ENCODE measurements at places on chromosomes 4 and X.

DNA sequence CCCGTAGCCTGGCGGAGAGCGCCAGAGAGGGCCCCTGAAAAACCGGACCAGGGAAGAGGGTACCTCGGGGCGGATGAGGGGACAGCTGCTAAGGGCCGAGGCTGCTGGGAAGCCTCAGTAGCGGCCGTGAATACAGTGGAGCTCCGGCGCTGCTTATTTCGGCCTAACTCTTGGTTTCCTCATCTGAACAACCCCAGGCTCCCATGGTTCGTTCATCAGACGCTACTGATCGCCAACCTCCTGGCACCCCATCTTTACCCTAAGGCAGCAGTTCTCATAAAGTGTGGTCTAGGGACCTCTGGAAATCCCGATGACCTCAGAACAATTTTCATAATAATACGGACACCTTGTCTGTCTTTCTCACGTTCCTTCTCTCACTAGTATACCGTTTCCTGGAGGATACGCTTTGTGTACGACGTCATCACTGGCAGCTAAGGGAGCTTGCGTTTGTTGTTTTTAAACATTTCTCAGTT, 645 bp upstream of the RAB28 start:
- peak; percentile 55 for DNase-seq

DNA sequence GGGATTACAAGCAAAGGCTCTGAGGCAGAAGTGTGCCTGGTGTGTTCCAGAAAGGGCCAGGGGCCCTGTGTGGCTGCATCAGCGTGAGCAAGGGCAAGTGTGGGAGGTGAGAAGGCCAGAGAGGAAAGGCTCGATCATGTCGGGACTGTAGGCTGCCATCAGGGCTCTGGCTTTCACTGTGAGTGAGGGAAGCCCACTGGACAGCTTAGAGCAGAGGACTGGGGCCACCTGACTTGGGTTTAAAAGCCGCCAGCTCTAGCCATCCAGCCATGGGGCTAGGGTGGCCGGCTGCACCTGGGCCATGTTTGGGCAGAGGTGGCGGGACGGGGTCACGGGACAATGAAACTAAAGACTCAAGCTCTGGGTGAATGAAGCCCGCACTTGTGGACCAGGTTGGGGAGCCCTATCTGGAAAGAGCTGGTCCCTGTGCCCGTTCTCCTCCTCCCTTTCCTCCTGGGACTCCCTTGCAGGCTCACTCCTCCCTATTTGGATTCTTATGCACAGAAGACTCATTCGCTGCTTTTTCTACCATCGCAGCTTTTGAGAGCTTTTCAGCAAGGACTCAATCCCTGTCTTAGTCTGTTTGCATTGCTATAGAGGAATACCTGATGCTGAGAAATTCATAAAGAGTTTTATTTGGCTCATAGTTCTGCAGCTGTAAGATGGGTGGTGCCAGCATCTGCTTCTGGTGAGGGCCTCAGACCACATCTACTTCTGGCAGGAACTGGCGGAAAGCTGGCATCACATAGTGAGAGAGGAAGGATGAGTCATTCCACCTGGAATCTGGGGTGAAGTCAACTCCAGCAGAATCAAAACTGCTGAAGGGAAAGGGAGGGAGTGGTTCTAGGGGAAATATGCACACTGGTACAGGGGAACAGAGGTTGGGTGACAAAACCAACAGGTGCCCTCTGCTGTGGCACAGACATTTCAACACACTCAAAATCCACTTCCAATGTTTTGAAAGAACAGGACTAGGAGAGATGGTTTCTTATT, 15.3 kb downstream of the CTAG1B start:
- DNase-seq: peak; percentile 59

DNA sequence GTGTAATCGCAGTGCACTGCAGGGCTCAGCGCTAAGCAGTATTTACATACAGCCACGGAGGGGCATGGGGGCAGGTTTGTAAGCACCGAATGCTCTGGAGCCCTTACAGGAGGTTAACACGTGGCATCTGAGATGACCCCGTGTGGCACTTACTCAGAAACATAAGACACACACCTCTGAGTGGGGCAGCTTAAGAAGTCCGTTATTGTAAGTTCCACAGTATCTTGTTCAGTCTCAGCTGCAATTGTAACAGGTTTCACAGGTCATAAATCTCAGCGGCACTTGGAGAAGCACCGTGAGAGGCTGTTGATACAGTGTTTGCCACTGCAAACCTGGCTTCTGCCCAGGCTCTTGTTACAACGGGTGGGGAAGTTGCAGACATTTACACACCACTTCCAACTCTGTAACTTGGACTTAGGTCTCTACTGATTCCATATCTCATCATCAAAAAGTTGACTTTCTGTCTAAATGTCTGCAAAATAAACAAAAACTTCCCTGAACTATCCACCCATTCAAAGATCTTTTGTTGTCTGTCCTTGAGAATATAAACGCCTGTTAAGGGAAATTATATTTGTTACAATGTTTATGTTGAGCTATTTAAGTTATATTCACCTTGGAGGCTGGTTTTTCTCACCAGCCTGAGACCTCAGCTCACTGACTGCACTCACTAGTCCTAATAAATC, 10.3 kb downstream of the CPLX1 start:
- no peak for DNase-seq

DNA sequence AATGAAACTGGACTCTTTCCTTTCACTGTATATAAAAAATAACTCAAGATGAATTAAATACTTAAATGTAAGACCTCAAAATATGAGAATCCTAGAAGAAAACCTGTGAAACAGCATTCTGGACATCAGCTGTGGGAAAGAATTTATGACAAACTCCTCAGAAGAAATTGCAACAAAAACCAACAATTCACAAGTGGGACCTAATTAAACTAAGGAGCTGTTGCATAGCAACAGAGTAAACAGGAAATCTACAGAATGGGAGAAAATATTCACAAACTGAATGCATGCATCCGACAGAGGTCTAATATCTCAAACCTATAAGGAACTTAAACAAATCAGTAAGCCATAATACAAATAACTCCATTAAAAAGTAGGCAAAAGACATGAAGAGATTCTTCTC, 851.7 kb upstream of the PCDH10 start:
- DNase-seq: no peak

DNA sequence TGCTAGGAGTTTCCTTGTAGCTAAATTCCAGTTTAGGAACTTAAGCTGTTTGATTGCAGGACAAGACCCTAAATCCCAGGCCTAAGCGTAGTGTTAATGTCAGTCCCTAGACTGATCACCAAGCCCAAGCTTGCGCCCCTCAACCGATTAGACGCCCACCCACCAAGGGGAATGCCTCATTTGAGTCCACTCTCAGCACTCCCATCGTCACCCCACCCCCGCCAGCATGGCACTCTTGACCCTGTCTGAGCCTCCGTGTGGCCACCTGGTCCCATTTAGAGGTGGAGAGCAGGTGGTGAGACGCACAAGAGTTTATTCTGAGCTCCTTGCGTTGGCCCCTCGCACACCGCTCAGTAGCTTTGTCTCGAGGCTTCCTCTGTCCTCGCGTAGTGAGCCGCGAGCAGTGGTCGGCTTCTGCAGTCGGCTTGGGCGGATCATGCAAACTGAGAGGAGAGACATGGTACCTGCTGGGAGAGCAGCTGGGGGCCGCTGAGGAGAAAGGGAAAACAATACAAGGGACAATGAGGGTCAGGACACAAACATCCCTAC, 48.5 kb upstream of the ZNF157 start:
- DNase-seq: no peak

DNA sequence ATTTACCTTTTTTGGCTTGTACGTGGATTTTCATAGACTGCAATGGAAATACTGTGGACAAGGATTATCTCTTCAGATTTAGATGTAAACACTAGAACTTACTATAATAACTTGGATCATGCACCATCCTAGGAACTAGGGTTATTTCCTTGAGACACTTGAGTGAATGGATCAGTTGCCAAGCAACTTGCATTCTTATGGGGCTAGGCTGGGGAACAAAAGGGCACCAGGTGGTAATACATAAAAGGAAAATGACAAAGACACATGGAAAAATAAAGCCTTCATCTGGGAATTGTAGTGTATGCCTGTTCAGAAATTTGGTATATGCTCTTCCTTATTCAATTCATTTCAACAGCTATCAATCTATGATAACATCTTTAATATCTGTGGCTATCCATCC, 247.1 kb downstream of the SPRY1 start:
- no peak for DNase-seq

- no peak for DNase-seq
Measured at GRCh38 chr4:140126261-140126660, 27.7 kb downstream of the MAML3 start.

DNA sequence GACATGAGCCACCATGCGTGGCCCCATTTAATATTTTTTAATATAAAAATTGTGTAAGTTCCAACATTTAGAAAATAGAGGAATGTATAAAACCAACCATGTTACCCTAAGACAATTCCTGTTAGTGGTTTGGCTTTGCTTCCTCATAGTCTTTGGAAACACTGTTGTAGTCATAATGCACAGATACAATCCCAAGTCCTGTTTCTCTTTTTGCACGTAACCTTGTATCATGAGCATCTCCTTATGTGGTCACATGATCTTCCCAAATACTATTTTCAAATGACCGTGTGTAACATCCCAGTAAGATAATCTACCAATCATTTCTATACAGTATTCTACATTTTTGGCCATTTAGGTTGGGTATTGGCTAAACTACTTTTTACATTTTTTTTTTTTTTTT, 13.9 kb upstream of the RHOH start:
- no peak for DNase-seq

DNA sequence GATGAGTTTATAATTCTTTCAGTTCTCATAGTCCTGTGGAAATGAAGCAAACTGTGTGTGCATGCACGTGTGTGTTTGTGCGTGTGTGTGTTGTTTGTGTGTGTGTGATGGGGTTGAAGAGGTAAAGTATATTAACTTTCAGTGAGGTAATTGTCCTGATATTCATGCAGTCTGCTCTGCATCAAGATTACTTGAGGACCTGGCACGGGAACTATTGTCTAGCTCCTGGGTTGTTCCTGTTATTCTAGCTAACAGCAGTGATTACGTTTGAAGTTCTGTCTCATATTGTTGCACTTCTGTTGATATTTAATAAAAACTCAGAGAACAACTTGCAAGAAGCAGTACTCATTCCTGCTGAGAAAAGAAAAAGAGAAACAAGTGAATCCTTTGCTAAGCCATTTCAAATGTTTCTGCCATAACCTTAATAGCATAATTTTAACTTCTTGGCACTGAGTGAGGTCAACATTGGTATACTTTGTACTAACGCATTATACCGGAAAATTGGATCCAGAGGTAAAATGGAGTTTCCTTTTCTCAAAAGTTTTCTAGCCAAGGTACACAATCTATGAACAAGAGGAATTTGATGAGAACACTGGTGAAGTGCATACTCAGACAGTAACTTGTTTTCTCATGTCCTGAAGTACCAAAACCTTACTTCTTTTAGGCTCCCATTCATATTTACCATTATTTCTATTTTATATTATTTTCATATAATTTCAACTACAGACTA, 113.2 kb downstream of the SPCS3 start:
- DNase-seq: peak; percentile 29

DNA sequence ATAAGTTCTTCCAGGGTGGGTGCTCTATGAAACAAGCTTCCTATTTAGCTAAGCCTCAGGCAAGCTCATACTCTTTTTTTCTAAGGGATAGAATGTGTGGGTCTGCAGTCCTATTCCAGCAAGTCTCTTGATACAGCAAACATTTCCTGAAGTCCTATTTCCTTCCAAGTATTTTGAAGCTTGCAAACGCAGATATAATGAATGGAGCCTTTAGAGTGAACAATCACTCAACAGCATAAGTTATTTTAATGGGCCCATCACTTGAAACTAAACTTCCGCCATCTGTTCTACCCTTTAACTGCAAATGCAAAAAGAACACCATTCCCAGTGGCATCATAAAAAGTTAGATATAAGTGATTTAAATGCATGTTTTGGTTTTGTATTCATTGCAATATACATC, 108.3 kb upstream of the TAPT1 start:
- no peak for DNase-seq

DNA sequence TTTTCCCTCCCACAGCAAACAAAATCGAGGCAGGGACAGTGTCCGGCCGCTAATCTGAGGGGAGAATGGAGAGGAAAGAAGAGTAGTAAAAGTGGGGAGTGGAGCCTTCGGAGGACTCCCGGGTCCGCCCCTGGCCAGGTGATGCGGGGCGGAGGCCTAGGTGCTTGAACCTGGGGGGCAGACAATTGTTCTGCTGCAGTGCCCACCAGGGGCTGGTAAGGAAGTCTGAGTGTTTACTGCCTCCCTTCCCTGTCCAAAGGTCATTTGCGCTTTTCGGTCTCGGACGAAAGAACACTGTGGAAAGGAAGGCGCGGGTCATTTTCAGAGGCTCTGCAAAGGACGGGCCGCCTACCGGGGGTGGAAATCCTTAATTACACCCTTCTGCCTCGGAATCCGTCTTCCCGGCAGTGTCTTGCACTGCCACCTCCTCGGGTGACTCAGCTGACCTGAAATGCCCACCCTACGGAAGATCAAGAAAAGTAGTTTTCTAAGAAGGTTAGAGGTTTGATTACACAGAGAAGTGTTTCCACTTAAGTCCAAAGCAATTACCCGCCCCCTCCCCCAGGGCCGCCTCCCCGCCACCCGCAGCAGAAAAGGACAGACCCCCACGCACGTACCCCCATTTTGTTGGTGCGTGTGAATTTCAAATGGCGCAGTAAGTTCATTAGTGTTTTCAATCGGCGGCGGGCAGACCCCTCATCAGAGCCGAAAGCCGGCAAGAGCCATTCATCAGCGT, 99.9 kb upstream of the TENM3 start:
- DNase-seq: peak; percentile 31

DNA sequence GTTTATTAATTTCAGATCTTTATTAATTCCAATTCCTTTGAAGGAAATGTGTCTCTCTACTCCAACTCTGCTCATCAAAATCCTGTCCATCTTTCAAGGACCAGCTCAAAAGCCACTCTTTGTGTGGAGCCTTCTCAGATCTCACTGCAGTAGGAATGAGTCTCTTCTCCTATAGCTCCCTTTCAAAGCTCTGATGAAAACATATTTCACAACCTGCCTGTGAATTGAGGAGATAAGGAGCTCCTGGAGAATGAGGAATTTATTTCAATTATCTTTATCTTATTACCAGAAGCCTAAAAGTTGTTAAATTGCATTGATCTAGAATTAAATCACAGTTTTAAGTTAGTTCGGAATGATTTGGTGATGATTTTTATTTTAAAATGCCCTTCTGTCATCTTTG, 92.6 kb upstream of the TRPC3 start:
- DNase-seq: peak; percentile 31

DNA sequence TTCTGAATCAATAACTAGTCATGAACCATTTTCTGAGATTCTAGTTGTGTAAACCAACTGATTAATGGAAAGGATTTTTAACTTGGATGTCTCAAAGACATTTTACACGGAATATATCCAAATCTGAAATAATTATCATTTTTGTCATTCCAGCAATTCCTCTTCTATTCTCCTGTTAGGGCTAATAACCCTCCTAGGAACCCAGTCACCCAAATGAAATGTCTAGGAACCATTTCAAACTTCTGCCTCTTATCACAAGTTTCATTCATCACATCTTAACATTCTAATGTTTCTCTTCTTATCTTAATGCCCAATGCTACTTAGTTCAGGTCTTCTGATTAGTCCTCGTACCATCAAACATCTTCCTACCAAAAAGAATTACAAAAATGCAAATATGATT, 639.8 kb downstream of the DMD start:
- peak; percentile 9 for DNase-seq

GRCh38 chr4:109072595-109072994, 229.9 kb downstream of the COL25A1 start:
- DNase-seq: peak; percentile 92

Measured in iris pigment epithelial cell (primary cell).